ENCODE measurements at places on chromosomes 12 and 14. TPM values are rescaled to one million over a fixed set of nuclear protein-coding genes. Genes with fewer than 3 reads are reported as not detected.

The KLHDC1 gene
- 0.79 TPM for total RNA-seq

The FBRSL1 gene
- 36.3 TPM for total RNA-seq

The ZBTB39 gene
- total RNA-seq, result 5.1 TPM

The ISCA2 gene
- 27.7 TPM for total RNA-seq

The PPM1H gene
- total RNA-seq, result not detected

The RESF1 gene
- total RNA-seq, result 73.5 TPM

Measured in activated naive CD4-positive, alpha-beta T cell treated with anti-CD3 and anti-CD28 coated beads for 36 hours (primary cell).